ENCODE measurements at places on chromosomes 3 and 15.

DNA sequence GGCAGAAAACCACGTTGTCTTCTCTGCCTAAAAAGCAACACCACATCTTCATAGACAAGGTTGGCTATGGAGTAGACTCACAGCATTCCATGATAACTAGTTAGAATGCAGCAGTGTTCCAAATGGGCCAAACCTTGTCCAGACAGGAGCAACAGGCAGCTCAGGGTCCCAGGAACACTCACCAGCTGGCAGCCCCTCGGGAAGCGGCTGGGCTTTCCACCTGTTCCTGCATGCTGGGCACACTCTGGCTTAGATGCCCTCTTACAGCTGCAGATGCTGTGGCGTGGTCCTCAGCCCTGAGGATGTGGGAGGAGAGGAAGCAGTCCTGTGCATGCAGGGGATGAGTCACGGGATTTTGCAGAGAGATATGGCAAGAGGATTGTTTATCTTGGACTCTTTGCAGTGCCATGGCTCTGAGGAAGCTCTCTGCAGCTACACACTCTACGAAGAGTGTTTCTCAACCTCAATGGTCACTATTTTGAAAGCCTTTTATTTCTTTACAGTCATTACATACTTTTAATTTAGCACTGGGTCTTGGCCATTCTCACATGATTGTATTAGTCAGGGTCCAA, 11.3 kb downstream of the NRROS start:
- DNase-seq = no peak

GRCh38 chr15:85742186-85742821, 52.4 kb downstream of the KLHL25 start:
- no peak for DNase-seq

- DNase-seq = no peak
Observed at GRCh38 chr3:12782172-12782815, 14.2 kb upstream of the CAND2 start.

- DNase-seq = no peak
Observed at GRCh38 chr15:35067496-35068347, 17.4 kb downstream of the NANOGP8 start.

DNA sequence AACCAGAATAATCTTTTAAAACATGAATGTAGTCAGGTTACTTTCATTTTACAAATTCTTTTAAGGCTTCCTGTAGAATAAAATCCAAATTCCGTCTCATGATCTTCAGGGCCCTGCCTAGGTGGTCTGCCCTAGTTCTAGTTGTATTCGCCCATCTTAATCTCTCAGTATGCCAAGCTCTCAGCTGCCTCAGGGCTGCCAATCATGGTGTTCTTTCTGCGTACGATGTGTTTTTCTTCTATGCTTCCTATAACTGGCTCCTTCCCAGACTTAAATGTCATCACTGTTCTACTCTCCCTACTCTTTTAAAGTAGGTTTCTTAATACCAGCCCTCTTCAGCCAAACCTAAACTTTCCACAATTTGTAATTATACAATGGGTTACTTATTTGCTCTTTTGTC, 107.4 kb downstream of the GREM1 start:
- DNase-seq = no peak

DNA sequence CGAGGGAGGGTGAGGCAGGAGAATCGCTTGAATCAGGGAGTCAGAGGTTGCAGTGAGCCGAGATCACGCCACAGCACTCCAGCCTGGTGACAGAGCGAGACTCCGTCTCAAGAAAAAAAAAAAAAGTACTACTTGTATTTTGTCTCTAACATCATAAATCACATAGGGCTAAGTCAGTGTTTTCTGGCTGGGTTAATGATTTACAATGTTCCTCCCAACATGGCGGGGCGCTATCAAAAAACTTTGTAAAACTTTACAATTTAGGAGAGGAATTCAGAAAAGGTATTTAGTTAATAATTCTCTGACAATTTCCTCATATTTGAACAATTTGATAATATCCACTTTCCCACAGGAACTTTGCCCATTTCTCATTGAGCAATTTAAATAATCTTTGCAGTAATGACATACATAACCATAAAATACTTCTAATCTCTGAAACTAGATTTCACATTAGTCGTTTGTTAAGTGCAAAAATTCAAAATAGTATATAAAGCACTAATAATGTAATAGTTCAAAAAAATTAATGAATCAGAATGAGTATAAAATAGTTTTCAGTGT, 26.6 kb upstream of the B3GNT5 start:
- no peak for DNase-seq

DNA sequence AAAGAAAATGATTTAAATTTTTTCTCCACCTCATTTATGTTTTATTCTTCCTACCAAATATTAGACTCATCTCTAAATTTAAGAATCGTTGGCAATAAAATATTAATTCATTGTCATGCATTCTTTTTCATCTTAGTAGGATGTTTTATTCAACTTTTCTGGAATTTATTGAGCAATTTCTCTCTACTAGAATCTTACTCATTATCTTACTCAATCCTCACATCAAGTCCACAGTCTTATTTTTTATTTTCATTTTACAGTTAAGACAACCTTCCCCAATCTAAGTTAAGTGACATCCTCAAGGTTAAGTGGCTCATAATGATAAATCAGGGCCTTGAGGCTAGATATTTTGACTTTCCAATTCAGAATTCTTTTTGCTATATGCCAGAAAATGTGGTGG, 15.9 kb upstream of the ALDH1A2 start:
- no peak for DNase-seq

GRCh38 chr3:122760453-122761271, 33.0 kb downstream of the HSPBAP1 start:
- DNase-seq = no peak

- DNase-seq = no peak
Observed at GRCh38 chr15:75945953-75946352, 42.3 kb downstream of the FBXO22 start.

DNA sequence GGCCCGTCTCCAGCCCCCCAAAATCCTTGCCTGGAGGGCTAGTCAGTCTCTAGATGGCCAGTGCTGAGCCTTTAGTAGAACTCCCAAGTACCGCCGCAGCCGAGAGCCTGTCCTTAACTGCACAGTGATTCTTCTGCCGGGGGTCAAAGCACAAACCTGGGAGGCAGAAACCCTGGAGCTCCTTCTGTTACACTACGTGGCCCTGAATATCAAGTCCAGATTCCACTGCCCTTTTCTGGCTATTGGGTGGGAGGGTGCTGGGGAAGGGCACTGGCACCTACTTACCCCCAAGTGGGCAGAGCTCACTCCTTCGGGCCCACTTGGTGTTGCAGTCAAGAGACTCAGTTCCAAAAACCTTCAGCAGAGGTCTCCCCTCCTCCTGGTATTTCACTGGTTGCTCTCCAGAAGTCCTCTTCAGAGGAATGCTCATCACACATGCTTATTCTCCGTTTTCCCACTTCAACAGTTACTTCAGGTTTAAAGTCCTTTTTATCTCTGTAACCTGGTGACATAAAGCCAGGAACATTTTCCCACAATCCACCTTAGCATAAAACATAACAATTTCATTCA, 10.8 kb downstream of the PDHB start:
- no peak for DNase-seq

DNA sequence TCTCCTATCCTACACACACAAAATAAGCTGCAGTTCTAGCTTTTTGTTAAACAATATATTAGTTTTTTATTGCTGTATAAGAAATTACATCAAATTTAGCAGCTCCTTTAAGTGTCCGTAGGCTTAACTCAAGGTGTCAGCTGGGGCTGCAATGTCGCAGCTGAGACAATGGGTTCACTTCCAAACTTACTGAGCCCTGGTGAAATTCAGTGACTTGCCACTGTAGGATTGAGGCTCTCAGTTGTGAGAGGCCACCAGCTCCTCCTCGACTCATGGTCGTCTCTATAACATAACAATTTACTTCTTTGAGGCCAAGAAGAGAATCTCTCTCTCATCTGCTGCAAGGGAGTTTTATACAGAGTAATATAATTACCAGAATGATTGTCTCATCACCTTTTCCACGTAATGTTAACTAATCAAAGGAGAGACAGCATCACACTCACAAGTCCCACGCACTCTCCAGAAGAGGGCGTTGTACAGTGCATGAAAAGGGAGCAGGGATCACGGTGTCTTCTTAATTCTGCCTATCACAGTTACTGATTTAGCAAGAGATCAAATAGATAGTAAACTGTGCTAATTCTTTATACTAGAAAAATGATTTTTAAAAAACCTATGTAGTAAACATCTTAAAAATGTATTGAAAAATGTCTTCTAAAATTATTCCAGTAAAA, 735.6 kb upstream of the GBE1 start:
- DNase-seq = no peak

- DNase-seq = no peak
Observed at GRCh38 chr15:31447931-31448634, 121.4 kb downstream of the KLF13 start.

DNA sequence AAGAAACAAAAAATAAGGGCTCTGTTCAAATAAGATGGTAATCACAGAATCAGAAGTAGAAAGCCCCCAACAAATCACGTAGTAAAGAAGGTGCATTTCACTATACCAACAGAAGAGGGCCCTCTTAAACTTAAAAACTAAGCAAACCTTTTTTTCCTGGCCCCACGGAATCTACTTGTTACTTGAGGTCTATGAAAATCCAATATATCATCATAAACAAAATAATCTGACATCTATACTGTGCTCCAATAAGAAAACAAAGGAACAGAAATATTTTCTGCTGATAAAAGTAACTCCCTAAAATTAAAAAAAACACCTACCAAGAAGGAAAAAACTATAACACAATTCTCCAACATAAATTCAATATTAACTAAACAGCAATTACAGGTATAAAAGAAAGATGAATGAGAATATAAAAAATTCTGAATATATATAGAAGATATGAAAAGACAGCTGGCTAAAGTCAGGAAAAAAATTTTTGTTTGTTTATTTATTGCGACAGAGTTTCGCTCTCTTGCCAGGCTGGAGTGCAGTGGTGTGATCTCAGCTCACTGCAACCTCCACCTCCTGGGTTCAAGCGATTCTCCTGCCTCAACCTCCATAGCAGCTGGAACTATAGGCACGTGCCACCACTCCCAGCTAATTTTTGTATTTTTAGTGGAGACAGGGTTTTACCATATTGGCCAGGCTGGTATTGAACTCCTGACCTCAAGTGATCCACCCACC, 81.8 kb downstream of the CLASP2 start:
- no peak for DNase-seq

GRCh38 chr3:13461169-13462124, 18.7 kb upstream of the HDAC11 start:
- peak; percentile 57 for DNase-seq

DNA sequence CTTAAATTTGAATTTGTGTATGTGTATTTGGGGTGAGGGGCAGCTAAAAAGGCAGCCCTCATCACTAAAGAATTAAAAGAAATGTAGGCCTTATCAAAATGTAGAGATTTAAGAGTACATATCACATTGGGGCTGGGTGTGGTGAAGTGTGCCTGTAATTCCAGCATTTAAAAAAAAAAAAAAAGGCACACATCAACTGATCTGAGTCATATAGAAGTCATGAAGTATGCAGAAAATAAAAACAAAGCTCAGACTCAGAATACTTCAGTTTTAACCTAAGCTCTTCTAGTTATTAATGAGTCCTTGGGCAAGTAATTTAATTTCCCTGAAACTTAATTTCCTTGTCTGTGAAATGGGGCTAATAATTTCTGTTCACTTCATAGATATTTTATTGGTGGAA, 31.6 kb downstream of the SLC24A1 start:
- no peak for DNase-seq

DNA sequence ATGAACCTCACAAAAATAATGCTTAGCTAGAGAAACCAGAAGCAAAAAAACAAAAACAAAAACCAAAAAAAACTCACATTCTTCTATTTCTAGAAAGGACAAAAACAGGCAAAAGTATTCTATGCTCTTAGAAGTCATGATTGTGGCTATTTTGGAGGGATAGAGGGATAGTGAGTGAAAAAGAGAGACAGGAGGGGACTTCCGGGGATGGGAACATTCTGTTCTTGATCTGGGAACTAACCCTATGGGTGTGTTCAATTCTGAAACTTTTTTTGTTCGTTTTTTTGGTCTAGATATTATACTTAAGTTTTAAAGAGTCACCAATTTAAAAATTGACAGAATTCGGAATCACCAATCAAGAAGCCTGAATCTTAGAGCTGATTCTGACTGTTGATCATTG, 120.0 kb upstream of the TPM1 start:
- DNase-seq = no peak

DNA sequence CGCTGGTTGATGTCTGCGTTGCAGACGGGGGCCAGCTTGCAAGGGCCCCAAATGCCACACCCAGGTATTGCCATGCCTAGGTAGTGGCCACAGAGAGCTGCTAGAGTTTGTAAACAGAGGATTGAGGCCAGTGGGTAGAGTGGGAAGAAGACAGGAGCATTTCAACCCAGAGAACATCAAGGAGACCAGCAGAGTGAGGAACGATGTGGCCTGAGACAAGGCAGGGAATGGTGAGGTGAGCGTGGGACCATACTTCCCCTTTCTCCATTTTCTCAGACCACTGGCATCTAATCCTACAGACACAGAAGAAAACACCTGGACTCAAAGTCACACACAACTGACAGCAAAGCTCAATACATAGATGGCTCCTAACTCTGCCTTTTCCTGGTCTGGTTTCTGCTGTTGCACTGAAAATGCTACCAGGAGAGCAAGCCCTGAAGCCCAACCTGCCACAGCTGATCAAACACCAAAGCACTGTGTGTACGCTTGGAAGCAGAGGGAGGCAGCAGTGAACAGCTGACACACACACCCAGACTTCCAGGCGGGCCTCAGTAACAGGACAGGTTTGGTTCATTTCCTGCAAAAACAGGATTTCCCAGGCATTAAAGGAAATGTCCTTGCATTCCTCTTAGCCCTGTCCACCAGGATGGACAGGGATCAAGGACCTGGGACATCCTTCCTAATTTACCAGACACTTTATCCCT, 1.6 kb downstream of the FAM174B start:
- DNase-seq = no peak

DNA sequence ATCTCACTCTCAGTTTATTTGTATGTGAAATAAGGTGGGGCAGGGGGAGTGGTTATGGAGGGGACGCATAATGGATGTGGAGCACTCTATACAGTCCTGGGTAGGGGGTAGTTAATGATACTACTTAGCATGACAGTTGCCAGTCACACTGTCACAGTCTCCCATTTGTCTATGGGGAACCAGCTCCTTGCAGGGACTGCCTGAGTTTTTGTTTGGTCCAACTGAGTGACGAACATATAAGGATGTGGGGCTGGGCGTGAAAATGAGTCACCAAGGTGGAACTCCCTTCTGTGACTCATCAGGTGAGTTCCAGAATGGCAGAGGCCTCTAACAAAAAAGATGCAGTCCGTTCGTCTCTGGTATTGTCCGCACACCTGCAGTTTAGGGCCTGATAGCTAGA, 235.3 kb upstream of the ST8SIA2 start:
- peak; percentile 9 for DNase-seq

DNA sequence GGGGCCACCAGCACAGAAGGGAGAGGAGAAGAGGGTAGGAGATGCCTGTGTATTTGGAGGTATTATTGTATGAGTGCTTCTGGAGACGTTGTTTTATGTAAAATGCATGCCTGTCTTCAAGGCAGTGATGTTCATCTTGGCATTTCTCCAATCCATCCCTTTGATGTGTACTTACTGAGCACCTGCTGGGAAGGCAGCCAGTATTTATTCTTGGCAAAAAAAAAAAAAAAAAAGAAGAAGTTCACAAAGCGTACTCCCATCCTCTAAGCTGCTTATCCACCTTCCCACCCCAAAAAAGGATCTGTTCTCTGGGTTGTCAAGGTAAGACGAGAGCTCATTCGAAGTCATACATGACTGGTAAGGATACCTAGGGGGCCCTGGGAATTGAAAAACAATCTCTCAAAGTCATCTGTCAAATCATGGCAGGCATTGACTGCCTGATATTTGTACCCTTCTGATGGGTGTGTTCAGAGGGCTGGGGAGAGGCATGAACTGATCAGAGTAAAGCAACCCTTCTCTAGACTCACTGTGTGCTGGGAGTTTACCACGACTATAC, 30.0 kb upstream of the SLC6A1 start:
- DNase-seq = no peak

GRCh38 chr3:59856934-59857460, 807.2 kb upstream of the CFAP20DC start:
- DNase-seq = no peak

All from stimulated activated CD4-positive, alpha-beta T cell treated with anti-CD3 and anti-CD28 coated beads, Interleukin-1b, Interleukin-23, amount 100 ng/mL, for 4 hours (primary cell).